Neural crest cell (in vitro differentiated cells): ENCODE measurements at places on chromosomes 12 and 14.

DNA sequence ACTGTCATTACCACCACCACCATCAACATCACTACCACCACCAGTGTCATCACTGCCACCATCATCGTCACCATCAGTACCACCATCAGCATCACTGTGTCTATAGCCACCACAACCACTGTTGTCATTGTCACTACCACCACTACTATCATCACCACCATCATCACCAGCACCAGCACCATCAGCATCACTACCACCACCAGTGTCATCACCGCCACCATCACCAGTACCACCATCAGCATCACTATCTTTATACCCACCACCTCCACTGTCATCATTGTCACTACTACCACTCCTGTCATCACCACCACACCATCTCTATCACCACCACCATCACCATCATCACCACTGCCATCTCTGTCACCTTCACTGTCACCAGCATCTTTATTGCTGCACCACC is 60.6 kb downstream of the BEGAIN start:
- no peak for DNase-seq

- DNase-seq = no peak
Measured at GRCh38 chr14:64723691-64724577, 19.7 kb downstream of the PLEKHG3 start.

GRCh38 chr12:87670448-87670847 is 358.8 kb downstream of the C12orf50 start:
- no peak for DNase-seq

- no peak for DNase-seq
Measured at GRCh38 chr12:1911598-1912575, 6.6 kb downstream of the CACNA2D4 start.

- DNase-seq = no peak
Measured at GRCh38 chr14:87971010-87971409, 22.0 kb downstream of the GALC start.

GRCh38 chr14:39302124-39302810 is 68.6 kb downstream of the MIA2 start:
- no peak for DNase-seq
